Left lung (tissue), 14 donors: ENCODE measurements at places on chromosomes 3 and 15. TPM values are rescaled to one million over a fixed set of nuclear protein-coding genes. Genes with fewer than 3 reads are reported as not detected.

Gene PIGZ
- total RNA-seq = 6.3 TPM

Gene HYAL3
- total RNA-seq = 4.5 TPM

Gene IL17RE
- total RNA-seq = 22.5 TPM

Gene ECE2
- not detected for total RNA-seq

Gene CNBP
- 221 TPM for total RNA-seq

Gene NR2E3
- total RNA-seq = 0.76 TPM

Gene GXYLT2
- 12.4 TPM for total RNA-seq

Gene B3GNT5
- total RNA-seq = 45.2 TPM

Gene NEK10
- total RNA-seq = 4.2 TPM

Gene H1-8
- total RNA-seq = not detected

Gene STRIT1
- total RNA-seq = not detected
